ENCODE measurements at places on chromosomes 2 and 18.
A peak's percentile ranks its signal among the peaks of the same experiment; 100 is the strongest.

DNA sequence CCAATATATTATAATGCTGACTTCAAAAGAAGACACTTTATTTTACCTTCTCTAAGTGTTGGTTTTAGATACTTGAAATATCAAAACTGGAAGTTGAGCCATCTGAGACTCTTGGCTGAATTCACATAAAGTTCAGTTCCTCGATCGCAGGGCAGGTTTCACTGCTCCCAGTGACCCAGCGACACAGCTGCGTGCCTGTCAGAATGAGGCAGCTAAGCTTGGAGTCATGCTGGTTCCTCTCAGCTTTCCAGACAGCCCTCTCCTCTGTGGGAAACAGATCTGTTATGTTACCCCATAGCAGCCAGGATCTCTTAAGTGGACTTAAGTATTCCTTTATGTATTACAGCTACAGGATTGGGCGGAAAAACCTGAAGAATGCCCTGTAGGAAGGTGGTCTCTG, 142.8 kb upstream of the ALPP start:
- no peak for DNase-seq

GRCh38 chr18:75066936-75067335, 142.0 kb downstream of the PTGR3 start:
- DNase-seq = no peak

- no peak for DNase-seq
These were observed 1.9 kb downstream of the NTSR2 start for GRCh38 chr2:11667866-11668637.

DNA sequence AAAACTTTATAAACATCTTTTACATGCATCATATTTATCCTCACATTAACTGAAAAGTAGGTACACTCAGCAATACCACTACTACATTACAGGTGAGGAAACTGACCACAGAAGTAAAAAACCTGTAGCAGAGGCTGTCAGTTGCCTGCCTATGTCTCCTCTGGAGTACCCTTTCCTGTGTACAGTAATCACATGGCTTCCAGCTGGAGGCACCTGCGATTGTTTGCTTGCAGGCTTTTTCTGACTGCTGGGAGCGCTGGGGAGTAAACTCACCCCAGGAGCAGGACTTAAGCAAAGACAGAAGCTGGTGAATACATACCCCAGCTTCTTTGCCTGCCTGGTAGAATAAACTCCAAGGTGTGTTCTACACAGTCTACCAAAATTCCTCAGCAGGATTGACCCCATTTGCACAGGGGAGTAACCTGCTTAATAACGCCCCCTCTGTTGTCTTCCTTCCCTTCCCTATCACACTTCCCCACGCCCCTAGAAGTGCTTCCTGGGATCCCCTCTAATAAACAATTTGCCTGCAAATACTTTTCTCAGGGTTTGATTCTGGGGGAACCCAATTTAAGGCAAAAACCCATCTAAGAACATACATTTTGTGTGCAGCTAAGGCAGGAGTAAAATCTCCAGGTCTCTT, 138.9 kb downstream of the PTH2R start:
- DNase-seq = no peak

DNA sequence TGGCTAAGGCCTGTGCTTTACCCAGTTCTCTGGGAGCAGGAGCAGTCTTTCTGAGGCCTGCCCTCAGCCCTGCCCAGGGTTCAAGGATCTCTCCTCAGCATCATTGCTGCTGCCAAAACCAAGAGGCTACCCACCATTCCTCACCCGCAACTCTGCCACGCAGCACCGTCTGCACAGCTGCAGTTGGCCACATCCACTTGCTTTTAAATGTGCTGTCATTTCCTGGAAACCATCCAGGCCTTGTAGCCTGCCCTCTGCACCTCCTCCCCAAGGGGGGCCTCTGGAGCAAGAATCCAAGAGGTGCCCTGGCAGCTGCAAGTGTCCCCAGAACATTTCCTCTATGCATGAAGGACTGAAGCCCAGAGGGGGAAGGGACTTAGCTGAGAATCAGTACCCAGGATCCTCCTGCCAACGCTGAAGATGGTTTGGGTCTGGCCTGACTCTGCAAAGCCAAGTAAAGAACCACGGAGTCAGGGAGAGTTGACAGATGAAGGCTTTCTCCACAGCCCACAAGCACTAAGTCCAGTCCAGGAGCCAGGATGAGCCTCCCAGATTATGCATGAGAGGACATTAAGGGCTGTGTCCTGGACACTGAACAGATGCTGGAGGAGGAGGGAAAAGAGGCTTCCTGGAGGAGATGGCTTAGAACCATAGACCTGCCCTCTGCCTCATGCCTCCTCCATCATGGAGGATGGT, 14.9 kb downstream of the EMX1 start:
- no peak for DNase-seq

GRCh38 chr18:23969664-23970063, 44.9 kb upstream of the TTC39C start:
- no peak for DNase-seq

- DNase-seq = no peak
These were observed 13.6 kb upstream of the RTN4 start for GRCh38 chr2:55063713-55064323.

DNA sequence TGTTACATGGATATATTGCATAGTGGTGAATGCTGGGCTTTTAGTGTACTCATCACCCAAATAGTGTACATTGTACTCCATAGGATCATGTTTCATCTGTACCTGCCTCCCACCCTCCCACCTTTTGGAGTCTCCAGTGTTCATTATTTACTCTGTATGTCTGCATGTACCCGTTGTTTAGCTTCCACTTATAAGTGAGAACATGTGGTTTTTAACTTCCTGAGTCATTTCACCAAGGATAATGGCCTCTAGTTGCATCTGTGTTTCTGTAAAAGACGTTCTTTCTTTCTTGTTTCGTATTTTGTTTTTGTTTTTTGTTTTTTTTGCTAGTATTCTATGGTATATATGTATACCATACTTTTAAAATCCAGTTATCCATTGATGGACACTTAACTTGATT, 107.5 kb downstream of the MSTN start:
- DNase-seq = no peak

GRCh38 chr18:79069717-79070151, 540 bp downstream of the ATP9B start:
- peak; percentile 0 for DNase-seq

DNA sequence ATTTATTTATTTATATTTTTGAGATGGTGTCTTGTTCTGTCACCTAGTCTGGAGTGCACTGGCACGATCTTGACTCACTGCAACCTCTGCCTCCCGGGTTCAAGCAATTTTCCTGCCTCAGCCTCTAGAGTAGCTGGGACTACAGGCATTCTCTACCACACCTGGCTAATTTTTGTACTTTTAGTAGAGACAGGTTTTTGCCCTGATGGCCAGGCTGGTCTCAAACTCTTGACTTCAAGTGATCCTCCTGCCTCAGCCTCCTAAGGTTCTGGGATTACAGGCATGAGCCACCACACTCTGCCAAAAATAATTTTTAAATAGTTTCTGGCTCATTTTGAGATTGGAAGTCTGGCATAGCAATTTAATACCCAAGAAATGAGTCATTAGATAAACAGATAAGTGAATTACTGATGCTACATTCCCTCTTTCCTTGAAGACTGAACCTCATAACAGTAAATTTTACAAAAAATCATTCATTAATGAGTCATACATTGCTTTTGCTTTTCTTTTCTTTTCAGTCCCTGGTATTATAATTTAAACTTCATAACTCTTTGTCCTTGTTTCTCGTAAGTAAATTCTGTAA, 881.6 kb upstream of the PIK3C3 start:
- peak; percentile 79 for DNase-seq

DNA sequence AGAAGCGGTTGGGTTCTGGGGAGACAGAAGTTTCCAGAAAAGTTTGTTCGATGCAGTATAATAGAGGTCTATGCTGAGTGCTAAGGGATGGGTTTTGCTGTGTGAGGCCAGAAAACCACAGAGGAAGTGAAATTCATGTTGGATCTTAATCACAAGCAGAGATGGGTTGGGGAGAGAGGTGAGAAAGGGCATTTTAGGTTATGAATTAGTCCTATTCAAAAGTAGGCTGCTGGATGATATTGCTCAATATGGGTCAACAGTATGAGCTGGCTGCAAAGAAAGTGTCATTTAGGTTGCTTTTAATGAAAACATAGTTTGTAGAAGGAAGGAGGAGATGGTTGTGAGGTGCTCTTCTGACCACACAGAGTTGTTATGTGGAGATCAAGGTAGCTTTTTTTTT, 118.8 kb upstream of the LHCGR start:
- DNase-seq = no peak

- no peak for DNase-seq
These were observed 1.6 kb downstream of the MOCOS start for GRCh38 chr18:36188916-36189315.

GRCh38 chr2:11811036-11811654, 64.7 kb downstream of the LPIN1 start:
- DNase-seq = no peak

GRCh38 chr18:12769136-12769535, 66.3 kb downstream of the PSMG2 start:
- DNase-seq = no peak
